Astrocyte (in vitro differentiated cells and primary cell): ENCODE measurements at places on chromosomes 4 and X. TPM values are rescaled to one million over a fixed set of nuclear protein-coding genes. Genes with fewer than 3 reads are reported as not detected.

Gene SCFD2
- total RNA-seq: 11.9 and 13.9 TPM in 2 replicates

GRCh38 chr4:164997324-164997723, 19.9 kb upstream of the TRIM61 start:
- no peak overlapping the region for H3K27ac ChIP-seq
- H3K27me3 ChIP-seq: no peaks in the 10 kb centered on the region
- H3K4me3 ChIP-seq: no peak overlapping the region
- DNase-seq: no peak
- no peaks in the 10 kb centered on the region for H3K36me3 ChIP-seq
- H3K4me1 ChIP-seq: no peaks in the 10 kb centered on the region

DNA sequence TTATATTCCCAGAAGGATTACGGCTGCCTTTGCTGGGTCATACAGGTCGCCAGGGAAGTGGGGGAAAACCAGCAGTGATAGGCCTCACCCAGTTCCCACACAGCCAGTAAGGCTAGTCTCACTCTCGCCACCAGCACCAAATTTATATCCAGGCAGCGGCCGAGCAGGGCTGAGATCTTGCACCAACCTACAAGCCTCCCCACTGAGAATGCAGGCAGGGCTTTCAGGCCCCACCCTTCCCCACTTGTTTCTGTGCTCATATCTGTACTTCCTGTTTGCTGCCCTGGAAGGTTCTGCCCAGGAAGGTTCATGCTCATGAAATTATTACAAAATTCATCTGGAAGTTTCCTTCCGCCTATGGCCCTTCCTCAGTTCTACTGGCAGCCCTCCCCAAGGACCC, 179.7 kb downstream of the STIM2 start:
- no peak overlapping the region for H3K27ac ChIP-seq
- DNase-seq: no peak

Gene TSPAN5
- 61.4 and 69.0 TPM in 2 replicates for total RNA-seq

DNA sequence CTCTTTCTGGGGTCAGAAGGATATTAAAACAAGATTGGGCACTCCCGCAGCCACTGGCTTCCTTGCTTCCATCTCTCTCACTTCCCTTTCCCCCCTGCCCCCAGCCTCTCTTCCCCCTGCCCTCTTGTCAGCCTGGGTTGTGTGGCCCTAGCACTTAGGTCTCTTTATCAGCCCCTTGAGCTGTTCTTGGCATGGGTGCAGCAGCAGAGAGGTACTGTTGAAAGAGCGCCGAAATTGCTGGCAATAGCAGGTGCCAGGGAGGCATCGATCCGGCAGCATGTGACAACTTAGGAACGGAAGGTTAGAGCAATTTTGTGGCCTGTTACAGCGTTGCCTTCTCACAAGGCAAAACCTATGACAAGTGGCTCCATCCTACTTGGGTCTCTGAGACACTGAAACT, 333.1 kb upstream of the IGFBP7 start:
- H3K27ac ChIP-seq: no peak overlapping the region
- H3K36me3 ChIP-seq: no peaks in the 10 kb centered on the region

Gene VCX3A
- total RNA-seq: not detected in 2 replicates

- H3K27ac ChIP-seq: no peak overlapping the region
- H3K27me3 ChIP-seq: no peaks in the 10 kb centered on the region
- H3K4me3 ChIP-seq: no peak overlapping the region
- no peak for DNase-seq
- H3K36me3 ChIP-seq: no peaks in the 10 kb centered on the region
Measured at GRCh38 chrX:30920271-30920670, 31.2 kb upstream of the TAB3 start.

DNA sequence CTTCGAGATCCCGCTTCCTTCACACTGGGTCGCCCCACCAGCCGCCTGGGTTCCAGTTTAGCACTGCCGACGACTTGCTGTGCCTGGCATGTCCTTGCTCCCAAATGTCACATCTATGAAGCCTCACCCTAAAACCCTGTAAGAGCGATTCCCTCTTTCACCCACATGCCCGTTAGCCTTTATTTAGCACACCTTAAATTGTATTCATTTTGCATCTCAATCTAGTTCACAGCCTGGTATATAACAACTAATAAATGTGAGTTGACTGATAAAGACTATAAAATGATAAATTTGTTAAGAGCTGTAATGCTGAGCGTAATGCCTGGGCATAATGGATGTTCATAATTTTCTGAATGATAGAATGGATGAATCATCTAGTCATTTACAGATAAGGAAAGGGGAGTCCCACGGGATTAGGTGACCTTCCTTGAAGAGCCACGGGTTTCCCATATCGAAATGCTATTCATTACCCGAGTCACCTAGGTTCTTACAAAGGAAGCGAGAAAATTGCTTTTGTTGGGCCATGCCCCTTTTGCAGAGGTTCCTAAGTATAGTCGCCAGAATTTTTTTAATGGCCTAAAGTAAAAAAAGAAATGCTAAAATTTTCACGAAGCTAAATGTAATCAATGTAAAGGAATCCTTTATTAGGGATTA, 1.1 kb upstream of the AP1S2 start:
- H3K36me3 ChIP-seq: no peaks in the 10 kb centered on the region
- no peaks in the 10 kb centered on the region for H3K27me3 ChIP-seq
- H3K4me1 ChIP-seq: peaks cover 5% of the 10 kb centered on the region
- H3K4me3 ChIP-seq: peak overlapping the region; percentile 83
- peak overlapping the region; percentile 36 for H3K27ac ChIP-seq

Gene BTC
- total RNA-seq: 0.20 and 0.26 TPM in 2 replicates

- H3K4me1 ChIP-seq: no peaks in the 10 kb centered on the region
- no peak overlapping the region for H3K4me3 ChIP-seq
- H3K36me3 ChIP-seq: peaks cover 12% of the 10 kb centered on the region
- H3K27me3 ChIP-seq: no peaks in the 10 kb centered on the region
- DNase-seq: peak; percentile 73
Measured at GRCh38 chr4:39883646-39884045, 94.1 kb downstream of the PDS5A start.

Gene IGSF1
- 2.5 and 3.5 TPM in 2 replicates for total RNA-seq

DNA sequence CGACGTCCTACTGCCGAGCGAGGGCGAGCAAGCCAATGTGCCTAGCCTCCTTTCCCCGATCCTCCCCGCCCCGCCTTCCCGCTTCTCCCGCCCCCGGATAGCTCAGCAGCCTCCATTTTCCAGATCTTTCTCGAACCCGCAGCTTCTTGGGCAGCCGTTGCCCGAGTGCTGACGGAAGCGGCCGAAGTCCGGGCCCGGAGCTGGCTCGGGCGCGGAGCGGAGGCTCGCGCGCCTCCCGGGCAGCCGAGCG, 172 bp upstream of the HSPA4L start:
- peak overlapping the region; percentile 74 for H3K4me3 ChIP-seq
- DNase-seq: peak; percentile 62
- H3K4me1 ChIP-seq: no peaks in the 10 kb centered on the region
- no peaks in the 10 kb centered on the region for H3K27me3 ChIP-seq

- H3K4me1 ChIP-seq: peaks cover 7% of the 10 kb centered on the region
- DNase-seq: no peak
- no peak overlapping the region for H3K4me3 ChIP-seq
- no peaks in the 10 kb centered on the region for H3K27me3 ChIP-seq
- no peak overlapping the region for H3K27ac ChIP-seq
- no peaks in the 10 kb centered on the region for H3K36me3 ChIP-seq
Measured at GRCh38 chrX:46648660-46649059, 75.1 kb downstream of the CHST7 start.

GRCh38 chr4:7087036-7087435, 19.2 kb upstream of the GRPEL1 start:
- H3K4me1 ChIP-seq: peaks cover 3% of the 10 kb centered on the region
- no peaks in the 10 kb centered on the region for H3K36me3 ChIP-seq
- peaks cover 34% of the 10 kb centered on the region for H3K27me3 ChIP-seq
- H3K27ac ChIP-seq: no peak overlapping the region

Gene CENPI
- total RNA-seq: 3.1 and 5.0 TPM in 2 replicates

GRCh38 chr4:70709611-70710205, 12.1 kb upstream of the RUFY3 start:
- H3K27ac ChIP-seq: peak overlapping the region; percentile 33
- peaks cover 19% of the 10 kb centered on the region for H3K4me1 ChIP-seq
- no peaks in the 10 kb centered on the region for H3K27me3 ChIP-seq
- H3K36me3 ChIP-seq: no peaks in the 10 kb centered on the region

DNA sequence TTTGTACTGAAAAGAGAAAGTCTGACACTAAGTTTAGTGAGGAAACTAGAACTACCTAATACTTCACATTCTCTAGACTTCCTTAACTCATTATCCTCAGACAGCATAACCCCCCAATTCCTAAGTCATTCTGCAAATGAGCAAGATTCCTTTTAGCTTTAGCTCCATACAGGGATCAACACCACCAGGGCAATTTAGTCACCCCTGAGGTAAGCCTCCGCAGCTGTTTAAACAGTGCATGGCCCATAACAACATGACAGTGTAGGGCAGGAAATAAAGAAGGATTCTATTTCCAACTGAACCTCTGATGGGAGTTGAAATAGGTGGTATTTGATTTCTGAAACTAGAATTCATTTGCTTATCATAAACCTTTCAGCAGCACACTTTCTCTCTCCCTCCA, 112.8 kb upstream of the DKK2 start:
- DNase-seq: peak; percentile 6
- H3K36me3 ChIP-seq: no peaks in the 10 kb centered on the region
- no peak overlapping the region for H3K27ac ChIP-seq
- H3K27me3 ChIP-seq: no peaks in the 10 kb centered on the region
- H3K4me3 ChIP-seq: no peak overlapping the region

Gene SPANXN3
- total RNA-seq: not detected in 2 replicates

- no peak overlapping the region for H3K27ac ChIP-seq
- H3K36me3 ChIP-seq: no peaks in the 10 kb centered on the region
- DNase-seq: no peak
- no peaks in the 10 kb centered on the region for H3K27me3 ChIP-seq
Measured at GRCh38 chr4:17719106-17719505, 62.3 kb downstream of the FAM184B start.

Gene HSFX3
- not detected in 2 replicates for total RNA-seq

- peaks cover 47% of the 10 kb centered on the region for H3K4me1 ChIP-seq
- no peaks in the 10 kb centered on the region for H3K27me3 ChIP-seq
- peak overlapping the region; percentile 99 for H3K27ac ChIP-seq
- peak overlapping the region; percentile 13 for H3K4me3 ChIP-seq
Measured at GRCh38 chr4:15695240-15695699, 7.6 kb upstream of the BST1 start.

- DNase-seq: peak; percentile 87
- no peak overlapping the region for H3K4me3 ChIP-seq
Measured at GRCh38 chr4:149993030-149993429, 85.2 kb upstream of the DCLK2 start.

DNA sequence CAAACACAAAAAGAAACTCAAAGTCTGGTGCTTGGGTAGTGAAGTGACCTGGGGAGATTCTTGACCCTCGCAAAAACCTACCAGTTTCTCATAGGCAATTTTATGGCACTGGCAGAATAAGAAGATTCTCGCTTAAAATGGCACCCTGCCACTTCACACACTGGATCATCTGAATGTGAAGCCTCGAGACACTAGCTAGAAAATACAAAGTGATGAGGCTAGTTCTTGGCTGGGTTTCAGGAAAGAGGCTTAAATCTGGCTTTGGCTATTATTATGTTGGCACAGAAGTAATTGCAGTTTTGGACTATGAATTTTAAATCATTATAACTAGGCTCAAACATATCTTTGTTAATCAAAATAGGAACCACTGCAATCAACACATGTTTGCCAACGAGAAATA, 634.7 kb upstream of the BOD1L1 start:
- H3K4me1 ChIP-seq: no peaks in the 10 kb centered on the region
- H3K4me3 ChIP-seq: no peak overlapping the region
- H3K27me3 ChIP-seq: no peaks in the 10 kb centered on the region
- no peak for DNase-seq
- H3K36me3 ChIP-seq: no peaks in the 10 kb centered on the region

Gene KLHL13
- total RNA-seq: 3.1 and 5.6 TPM in 2 replicates

Gene SYP
- total RNA-seq: 1.6 and 1.9 TPM in 2 replicates

Gene SLC4A4
- total RNA-seq: 3.0 and 3.7 TPM in 2 replicates

- no peak overlapping the region for H3K4me3 ChIP-seq
- DNase-seq: no peak
- H3K4me1 ChIP-seq: peaks cover 26% of the 10 kb centered on the region
- no peaks in the 10 kb centered on the region for H3K27me3 ChIP-seq
Measured at GRCh38 chr4:169233691-169234090, 37.1 kb downstream of the SH3RF1 start.

DNA sequence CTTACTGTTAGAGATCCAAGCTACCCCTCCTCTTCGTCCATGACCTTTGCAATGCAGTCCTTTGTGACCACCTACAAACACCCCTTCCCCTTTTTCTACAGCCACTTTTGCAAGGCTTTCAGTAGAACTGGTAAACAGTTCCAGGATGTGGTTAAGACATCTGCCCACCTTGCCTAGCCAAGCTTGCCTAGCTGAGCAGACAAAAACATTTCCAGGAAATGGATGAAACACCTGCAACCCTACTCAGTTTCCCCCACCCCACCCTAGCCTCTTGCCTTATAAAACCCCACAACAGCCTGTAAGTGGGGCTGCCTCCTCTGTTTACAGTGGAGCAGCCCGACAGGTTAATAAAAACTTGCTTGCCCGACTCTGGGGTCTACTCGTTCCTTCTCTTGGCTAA, 133.8 kb downstream of the ZC4H2 start:
- no peak for DNase-seq
- H3K36me3 ChIP-seq: no peaks in the 10 kb centered on the region
- no peak overlapping the region for H3K27ac ChIP-seq
- H3K4me3 ChIP-seq: no peak overlapping the region
- H3K27me3 ChIP-seq: no peaks in the 10 kb centered on the region

DNA sequence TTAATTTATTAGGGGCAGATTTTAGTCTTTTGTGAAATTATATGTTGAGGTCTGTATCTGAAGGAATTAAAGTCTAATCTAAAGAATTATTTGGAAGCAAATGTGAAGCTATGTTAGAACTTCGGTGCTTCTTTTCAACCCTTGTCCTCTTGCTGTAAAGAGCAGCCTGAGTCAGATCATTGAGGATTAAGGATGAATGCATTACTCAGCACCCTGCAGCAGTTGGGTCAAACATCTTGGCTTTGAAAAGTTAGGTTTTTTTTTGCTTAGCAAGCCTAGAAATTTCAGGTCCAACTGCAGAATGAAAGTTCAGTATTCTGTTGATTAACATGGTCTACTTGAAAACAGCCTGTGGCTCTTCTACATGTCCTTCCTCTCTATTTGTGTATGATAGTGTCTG, 57.6 kb downstream of the SLC4A4 start:
- peaks cover 4% of the 10 kb centered on the region for H3K4me1 ChIP-seq
- H3K36me3 ChIP-seq: no peaks in the 10 kb centered on the region
- no peak overlapping the region for H3K27ac ChIP-seq
- H3K4me3 ChIP-seq: no peak overlapping the region
- no peaks in the 10 kb centered on the region for H3K27me3 ChIP-seq

Gene SOX3
- total RNA-seq: 0.26 and 0.98 TPM in 2 replicates

GRCh38 chr4:52014903-52015302, 5.3 kb downstream of the LRRC66 start:
- no peaks in the 10 kb centered on the region for H3K36me3 ChIP-seq
- H3K4me3 ChIP-seq: no peak overlapping the region
- no peaks in the 10 kb centered on the region for H3K4me1 ChIP-seq
- no peak for DNase-seq

DNA sequence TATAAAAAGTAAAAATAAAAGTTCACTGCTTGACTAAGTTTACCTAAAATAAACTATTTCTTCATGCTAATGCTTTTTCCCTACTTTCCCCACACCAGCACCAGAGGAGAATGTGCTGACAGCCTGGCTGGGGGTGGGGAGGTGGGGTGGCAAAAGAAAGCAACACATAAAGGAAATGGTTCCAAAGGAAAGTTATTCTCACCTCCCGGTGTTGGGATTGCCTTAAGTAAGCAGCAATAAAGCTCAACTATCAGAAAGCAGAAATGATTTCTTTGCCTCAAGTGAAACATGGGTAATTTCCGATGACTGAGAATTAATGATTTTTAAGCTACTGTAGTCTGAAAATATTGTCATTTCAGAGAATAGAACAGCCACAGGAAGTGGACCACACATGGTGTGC, 84.5 kb upstream of the DKK2 start:
- H3K27ac ChIP-seq: no peak overlapping the region
- no peaks in the 10 kb centered on the region for H3K4me1 ChIP-seq
- no peaks in the 10 kb centered on the region for H3K36me3 ChIP-seq
- no peak for DNase-seq

Gene ZIC3
- total RNA-seq: 0.31 and 0.36 TPM in 2 replicates

Gene TMEM192
- 17.4 and 20.2 TPM in 2 replicates for total RNA-seq
